Activated CD4-positive, alpha-beta T cell treated with anti-CD3 and anti-CD28 coated beads, Interleukin-2, amount 50 U/mL, for 24 hours (primary cell): ENCODE measurements at places on chromosomes 4 and X.

DNA sequence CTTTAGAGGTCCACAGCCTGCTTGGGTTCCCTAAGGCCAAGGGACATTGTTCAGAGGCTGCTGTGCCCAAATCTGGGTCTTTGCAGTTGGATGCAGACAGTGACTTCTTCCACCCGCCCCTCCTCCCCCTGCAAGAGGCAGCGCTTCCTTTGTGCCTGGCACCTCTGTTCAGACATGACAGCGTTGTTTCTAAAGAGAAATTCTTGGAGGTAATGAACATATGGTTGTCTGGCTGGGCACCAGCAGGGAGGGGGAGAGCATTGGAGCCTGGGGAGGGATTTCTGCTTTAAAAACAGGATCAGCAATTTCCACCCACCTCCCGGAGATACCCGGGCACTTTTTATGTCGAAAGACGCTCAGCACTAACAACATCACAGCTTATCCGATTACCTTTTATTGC lies 51.5 kb downstream of the PSAPL1 start:
- no peak for DNase-seq

DNA sequence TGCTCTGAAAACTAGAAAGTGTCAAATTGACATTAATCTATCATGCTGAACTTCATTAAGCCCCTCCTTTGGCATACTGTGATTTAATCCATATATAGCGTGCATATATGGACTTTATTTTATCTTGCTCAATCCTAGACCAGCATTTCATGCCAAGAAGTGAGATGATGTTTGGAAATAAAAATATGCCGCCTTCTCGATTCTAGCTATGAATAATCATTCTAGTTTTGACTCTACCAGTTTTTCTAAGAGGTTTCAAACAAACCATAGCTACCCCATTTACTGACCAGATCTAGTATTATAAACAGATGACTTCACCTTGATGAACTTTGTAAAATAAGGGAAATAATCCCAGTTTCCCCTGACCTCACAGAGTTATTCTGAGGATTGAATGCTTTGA lies 95.0 kb downstream of the ARX start:
- no peak for DNase-seq

DNA sequence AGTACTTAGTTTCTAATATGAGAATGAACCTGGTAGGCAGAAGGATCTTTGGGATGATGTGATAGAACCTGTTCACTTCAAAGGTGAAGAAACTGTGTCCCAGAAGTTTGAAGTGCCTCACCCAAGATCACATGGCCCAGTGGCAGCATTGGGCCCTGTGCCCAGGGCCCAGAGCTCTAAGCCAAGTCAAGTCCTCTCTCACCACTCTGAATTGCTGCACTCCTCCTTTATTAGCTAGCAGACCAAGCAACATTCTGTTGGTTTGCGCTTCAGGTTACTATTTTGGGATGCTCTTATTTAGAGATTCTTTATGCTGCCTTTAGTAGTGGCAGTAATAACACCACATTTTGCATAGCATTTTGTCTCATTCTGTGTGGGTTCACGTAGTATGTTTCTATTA lies 82.7 kb downstream of the PARM1 start:
- no peak for DNase-seq

GRCh38 chr4:23631255-23631950 lies 258.4 kb downstream of the PPARGC1A start:
- no peak for DNase-seq

- DNase-seq: peak; percentile 21
These were observed 423 bp downstream of the RPL39 start for GRCh38 chrX:119790977-119791436.

- no peak for DNase-seq
These were observed 111.2 kb upstream of the GALNT7 start for GRCh38 chr4:173057442-173057841.

DNA sequence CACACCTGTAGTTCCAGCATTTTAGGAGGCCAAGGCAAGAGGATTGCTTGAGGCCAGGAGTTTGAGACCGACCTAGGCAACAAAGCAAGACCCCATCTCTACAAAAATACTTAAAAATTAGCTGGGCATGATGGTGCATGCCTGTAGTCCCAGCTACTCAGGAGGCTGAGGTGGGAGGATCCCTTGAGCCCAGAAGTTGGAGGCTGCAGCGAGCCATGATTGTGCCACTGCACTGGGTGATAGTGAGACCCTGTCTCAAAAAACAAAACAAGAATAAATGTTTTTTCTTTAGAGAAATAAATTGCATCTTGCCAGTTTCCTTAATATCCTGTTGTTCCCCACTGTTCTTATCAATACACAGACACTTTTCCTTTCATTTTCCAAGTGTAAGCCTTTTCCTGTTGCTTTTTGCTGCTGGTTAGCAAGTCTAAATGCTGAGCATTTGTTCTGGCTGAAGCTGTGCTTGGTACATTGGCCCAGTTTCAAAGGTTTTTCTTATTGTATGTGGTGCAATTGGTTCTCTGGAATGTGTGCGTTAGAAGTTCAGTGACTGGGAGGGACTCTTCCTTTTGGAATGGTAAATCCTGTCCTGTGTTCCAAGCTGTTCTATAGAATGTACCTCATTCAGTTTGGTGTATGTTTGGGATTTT lies 98.2 kb downstream of the AFF1 start:
- no peak for DNase-seq

DNA sequence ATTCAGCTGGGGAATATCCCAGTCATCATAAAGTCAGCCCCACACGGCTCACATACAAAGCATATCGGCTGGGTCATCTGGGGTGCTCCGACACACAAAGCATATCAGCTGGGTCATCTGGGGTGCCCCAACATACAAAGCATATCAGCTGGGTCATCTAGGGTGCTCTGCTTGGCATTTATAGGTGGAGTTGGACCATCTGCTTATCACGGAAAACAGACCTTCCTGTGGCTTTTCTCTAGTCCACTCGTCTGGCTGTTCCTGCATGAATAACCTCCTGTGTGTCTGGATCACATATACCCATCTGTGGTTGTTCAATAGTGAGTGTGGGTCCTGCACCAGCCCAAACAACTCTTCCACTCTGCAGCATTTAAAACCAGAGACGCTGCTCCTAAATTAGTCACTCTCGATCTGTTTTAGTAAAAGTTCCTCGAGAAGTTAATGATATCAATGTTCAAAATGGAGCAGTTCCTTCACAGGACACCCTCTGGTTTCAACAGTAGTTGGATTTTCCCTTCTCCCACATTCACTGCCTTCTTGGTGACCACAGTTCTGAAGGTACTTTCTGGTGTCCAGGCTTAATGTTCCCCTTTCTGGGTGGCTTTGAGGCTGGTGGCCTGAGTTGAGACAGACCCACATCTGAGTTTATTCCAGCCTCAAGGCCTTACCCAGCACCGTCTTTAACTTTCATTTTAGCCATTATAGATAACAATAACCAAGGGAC lies 70.0 kb upstream of the FRG1 start:
- no peak for DNase-seq

DNA sequence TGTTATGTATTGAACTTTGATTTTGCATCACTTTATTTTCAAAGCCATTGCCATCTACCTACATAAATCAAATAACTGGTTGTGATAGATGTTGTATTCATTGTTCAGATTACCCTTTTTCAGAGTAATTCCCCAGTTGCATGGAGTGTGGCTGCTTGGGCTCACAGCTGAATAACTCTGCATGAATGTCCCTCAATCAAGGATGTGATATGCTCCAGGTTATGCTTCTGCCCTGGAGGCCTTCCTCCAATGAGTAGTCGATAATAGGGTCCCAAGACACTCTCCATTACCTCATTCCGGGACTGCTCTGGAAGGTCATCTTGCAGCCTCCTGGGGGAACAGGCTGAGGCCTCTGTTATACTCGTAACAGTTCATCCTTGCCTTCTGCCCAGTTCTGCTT lies 251.8 kb downstream of the ADGRL3 start:
- DNase-seq: no peak

- no peak for DNase-seq
These were observed 193.9 kb upstream of the RPL34 start for GRCh38 chr4:108426493-108426892.

DNA sequence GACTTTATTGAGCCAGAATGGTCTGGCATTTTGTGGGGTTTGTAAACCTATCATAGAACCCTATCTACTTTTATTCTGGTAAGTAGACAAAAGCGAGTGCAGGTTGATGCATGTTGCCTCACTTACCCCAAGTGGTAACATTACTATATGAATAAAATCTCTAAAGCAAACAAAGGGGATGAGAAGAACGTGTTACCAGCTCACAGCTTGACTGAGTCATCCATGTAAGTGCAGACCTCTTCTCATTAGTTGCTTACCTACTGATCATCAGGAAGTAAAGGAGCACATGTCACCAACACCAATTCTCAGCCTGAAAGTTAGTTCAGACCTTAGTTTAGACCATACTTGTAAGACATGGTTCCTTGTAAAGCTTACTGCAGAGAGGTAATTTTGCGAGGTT lies 1328.3 kb downstream of the C4orf33 start:
- no peak for DNase-seq

DNA sequence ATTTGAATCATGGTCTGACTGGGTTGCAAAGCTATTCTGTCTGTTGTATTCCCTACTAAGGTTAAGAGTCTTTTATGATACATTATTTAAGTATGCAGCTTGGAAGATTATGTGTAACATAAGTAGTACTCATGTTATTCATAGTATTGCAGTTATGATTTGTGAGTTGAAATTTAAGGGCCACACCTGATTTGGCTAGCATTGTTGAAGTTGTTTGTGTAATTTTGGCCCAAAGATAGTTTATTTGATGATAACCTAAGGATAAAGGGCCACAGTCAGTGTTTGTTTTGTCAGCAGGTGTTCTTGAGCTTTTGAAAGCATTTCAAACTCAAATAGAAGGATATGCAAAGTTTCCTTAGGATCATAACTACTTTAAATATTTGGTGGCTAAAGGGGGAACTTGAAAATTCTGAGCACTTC lies 38.9 kb downstream of the NUDT9 start:
- DNase-seq: no peak

GRCh38 chrX:46325312-46325877 lies 219.8 kb downstream of the ZNF674 start:
- DNase-seq: peak; percentile 21

GRCh38 chr4:144338148-144338547 lies 197.6 kb upstream of the GYPA start:
- DNase-seq: no peak

DNA sequence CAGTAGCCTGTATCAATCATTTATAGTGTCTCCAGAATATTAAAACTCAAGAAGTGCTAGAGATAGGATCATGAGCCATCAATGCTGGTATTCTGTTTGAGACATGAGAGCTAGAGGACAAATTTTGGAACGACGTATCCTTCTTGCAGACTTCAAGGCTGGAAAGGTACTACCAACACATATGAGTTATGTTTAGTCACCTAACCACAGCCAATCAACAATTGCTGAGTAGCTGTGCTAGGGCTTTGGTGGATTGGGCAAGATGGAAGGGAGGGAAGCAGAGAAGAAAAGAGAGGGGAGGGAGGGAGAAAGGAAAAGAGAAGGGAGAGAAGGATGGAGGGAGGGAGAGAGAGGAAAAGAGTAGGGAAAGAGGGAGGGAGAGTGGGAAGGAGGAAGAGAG lies 21.6 kb upstream of the RAI2 start:
- no peak for DNase-seq

- no peak for DNase-seq
These were observed 63.4 kb upstream of the MAB21L2 start for GRCh38 chr4:150518559-150518958.
